CD8-positive, alpha-beta memory T cell (primary cell): ENCODE measurements at places on chromosomes 5 and 9. TPM values are rescaled to one million over a fixed set of nuclear protein-coding genes. Genes with fewer than 3 reads are reported as not detected.

DNA sequence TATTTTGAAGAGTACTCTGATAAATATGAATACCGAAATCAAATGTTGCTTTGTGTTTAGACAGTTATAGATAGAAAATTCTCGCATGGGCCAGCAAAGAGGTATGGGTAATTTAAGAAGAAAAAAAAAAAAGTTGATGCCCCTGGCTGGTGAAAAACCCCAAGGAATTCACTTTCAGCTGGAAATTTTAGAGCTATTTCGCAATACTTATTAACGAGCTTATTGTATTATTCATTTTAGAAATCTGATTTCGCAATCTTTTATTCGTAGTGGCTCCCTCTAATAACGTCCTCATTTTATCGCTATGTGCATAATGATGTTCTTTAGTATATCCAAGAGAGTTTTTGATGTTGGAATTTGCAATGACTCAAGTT is 18.5 kb upstream of the FER start:
- no peak for DNase-seq

GRCh38 chr5:120910629-120911028 is 446.5 kb downstream of the PRR16 start:
- no peak for DNase-seq

DNA sequence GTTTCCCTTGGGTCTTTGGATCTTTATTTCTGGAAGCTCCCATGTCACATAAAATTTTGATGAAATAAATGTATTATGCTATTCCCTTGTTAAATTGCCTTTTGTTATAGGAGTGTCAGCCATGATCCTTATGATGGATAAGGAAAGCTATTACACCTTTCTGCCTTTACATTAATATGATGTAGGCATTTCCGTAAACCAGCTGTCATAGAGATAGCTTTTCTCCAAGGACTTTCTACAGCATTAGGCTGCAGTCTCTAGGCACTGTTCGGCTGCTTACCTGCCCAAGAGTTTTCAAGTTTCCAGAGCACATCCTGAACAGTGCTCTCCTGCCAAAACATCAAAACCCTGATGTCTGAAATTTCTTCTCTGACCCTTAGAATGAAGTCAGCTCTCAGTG is 87.4 kb downstream of the HAPLN1 start:
- DNase-seq: no peak

The LAMC3 gene
- 0.04 TPM for total RNA-seq

DNA sequence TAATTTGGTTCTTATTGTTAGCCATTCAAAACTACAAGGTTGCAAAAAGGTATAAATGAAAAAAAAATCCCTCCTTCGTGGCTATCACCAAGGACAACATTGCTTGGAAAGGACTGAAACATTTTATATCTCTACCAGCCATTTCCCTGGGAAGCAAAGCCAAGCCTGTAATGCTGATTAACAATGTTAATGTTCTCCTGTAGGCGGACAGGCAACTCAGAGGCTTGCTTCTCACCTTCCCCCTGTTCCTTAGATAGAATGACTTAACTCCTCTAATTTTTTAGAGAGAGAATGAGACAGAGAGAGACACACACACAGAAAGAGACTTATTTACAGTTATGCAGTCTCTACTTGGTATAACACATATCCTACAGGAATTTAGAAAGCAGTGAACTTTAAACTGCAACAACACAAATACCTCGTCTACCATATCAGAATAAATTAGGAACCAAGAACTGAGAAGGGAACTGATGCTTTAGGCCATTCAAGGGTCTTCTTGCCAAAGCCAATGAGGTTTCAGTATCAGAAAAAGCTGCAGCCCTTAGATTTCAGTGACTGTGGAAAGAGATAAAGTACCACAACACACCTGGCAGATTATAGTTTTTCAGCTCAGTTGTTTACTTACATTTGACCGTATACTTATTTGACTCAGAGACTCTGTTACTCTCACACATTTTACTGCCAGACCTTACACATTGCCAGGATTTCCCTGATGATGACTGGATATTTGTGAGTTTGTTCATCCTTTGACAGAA is 20.9 kb upstream of the MAN2A1 start:
- no peak for DNase-seq

GRCh38 chr9:93154293-93154903 is 20.3 kb upstream of the NINJ1 start:
- DNase-seq: peak; percentile 37

DNA sequence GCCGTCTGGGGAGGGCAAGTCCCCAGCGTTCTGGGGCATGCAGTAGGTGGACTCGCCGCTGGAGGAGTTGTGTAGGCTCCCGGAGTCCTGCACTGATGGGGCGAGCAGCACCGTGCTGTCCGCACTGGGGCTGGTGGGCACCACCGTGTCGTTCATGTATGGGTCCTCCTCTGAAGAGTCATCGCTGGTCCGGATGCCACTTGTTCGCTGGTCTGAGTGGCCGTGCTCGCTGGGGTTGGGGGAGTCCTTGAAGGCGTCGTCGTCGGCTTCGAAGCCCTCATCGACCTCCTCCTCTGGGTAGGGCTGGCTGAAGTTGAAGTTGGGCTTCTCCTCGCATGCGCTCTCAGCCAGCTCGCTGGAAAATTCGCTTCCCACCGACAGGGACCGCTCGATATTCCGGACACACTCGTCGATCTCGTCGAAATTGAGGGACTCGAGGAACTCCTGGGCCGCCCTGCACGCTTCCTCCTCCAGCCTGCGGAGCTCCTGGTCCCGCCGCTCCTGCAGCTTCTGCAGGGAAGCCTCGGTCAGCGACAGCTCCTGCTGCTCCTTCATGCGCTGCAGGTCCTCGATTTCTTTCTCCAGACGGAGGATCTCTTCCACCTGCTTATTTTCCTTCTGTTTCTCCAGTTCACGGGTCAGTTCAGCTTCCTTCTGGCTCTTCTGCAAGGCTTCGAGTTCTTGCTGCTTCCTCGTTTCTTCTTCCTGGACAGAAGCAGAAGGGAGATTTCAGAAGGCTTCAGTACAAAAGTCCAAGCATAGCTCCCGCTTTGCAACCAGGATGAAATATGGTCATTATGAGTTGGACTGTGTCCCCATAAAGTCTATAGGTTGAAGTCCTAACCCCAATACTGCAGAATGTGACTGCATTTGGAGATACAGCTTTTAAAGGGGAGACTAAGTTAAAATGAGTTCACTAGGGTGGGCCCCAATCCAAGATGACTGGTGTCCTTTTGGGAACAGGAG is 84.6 kb upstream of the RETREG1 start:
- DNase-seq: no peak

DNA sequence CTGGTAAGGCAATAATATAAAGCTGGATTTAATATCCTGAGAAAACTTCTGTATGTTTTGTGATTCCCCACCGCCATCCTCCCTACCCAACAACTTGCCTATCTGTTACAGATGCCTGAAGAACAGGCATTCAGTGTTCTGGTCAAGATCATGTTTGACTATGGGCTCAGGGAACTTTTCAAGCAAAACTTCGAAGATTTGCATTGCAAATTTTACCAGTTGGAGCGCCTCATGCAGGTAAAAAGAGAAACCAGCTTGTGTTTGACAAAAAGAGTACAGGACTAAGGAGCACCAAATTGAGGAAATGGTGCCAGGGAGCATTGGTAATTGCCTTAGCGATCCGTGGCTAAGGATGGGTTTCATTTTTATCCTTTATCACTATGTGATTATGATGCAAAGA is 40.0 kb downstream of the GPR21 start:
- DNase-seq: no peak

DNA sequence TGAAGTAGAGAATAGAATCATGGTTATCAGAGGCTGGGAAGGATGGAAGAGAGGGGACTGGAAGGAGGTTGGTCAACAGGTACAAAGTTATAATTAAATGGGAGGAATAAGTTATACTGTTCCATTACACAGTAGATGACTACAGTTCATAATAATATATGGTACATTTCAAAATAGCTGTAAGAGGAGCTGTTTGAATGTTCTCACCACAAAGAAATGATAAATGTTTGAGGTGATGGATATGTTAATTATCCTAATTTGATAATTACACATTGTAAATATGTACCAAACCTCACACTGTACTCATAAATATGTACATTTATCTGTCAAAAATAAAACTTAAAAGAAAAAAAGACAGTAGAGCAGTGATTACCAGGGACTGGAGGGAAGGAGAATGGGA is 12.9 kb upstream of the PLAC8L1 start:
- no peak for DNase-seq

The PPP3R2 gene
- total RNA-seq: not detected

The TPPP gene
- total RNA-seq: 0.37 TPM

GRCh38 chr5:130720355-130720754 is 444.7 kb downstream of the HINT1 start:
- no peak for DNase-seq

- peak; percentile 21 for DNase-seq
These were observed 47.1 kb upstream of the POU4F3 start for GRCh38 chr5:146291421-146292074.

DNA sequence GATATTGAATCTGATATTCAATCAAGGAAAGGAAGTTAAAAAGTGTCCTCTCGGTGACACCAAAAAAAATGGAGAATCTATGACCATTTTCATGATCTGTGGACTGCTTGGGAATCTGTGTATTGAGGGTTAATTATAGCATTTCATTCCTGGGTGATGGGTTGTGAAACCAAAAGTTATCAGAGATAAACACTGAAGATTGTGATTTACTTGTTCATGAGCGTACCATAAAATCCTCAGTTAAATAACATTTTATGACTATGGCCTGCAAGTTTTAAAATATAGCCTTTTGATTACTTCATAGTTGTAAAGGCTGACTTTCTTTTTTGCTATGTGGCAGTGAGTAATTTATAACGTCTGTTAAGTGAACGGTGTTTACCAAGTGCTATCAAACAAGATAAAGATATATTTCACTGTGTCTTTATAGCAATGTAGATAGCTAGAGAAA is 267.9 kb upstream of the SEMA6A start:
- DNase-seq: no peak

DNA sequence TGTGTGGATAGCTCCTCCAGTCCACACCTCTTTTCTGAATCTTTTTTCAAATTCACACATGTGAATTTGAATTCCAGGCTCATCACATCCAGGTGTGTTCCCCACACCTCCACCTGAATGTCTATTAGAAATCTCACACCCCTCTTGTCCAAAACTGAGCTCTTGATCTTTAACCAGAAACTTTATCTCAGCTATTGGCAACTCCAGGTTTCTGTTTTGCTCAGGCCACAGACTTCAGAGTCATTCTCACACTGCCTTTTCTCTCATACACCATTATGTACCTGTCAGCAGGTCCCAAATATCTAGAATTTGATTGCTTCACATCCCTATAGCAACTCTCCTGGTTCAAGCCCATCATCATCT is 11.6 kb downstream of the NIPSNAP3B start:
- no peak for DNase-seq

GRCh38 chr5:33675958-33676464 is 215.8 kb downstream of the ADAMTS12 start:
- DNase-seq: no peak

DNA sequence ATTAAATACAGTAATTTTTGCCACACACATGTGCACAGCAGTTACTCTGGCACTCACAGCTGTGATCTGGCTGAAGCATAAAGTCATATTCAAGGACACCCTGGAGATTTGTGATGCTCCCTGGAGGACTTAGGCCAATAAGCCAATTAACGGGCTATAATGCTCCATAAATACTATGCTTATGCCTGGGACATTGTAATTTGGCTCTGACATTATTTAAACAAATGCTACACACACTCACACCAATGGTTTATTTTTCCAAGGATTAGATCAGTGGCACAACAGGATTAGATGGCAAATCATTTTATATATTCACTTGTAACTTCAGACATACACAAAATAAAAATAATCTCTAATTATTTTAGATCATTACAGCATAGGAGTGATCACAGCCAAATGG is 111.2 kb downstream of the LMNB1 start:
- DNase-seq: no peak

GRCh38 chr9:100670719-100671118 is 92.8 kb downstream of the CAVIN4 start:
- DNase-seq: no peak

DNA sequence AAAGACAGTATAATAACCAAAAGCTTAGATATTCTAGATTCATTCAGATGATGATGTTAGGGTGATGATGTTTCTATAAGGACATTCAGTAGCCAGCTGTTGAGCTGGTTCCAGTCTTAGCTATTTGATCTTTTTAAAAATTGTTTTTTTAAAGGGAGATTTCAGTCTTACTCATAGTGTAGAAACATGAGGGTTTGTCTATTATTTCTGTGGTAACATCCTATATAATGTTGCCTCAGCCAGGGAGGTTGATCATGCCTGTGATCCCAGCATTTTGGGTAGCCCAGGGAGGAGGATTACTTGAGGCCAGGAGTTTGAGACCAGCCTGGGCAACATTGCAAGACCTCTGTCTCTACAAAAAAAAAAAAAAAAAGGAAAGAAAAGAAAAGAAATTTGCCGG is 167.8 kb downstream of the DOCK2 start:
- DNase-seq: no peak

GRCh38 chr5:53302529-53302928 is 177.9 kb upstream of the FST start:
- DNase-seq: no peak

The C1QTNF3 gene
- total RNA-seq: 1.4 TPM

The DMRT3 gene
- not detected for total RNA-seq

DNA sequence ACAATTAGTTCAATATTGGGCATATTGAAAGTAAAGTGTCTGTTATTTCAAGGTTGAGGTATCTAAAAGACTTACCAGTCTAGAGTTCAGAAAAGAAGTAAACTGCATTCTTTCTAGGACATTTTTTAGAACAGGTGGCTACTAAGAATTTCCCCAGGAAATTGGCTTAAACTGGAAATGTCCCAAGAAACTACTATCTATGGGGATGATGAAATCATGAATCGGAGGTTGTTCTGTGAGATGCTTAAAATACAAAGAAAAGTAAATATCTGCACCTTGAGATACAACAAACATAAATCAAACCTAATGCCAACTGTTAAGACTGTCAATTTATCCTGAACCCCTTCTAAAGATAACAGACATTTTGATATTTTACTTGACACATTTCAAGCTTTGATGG is 226.5 kb upstream of the NREP start:
- no peak for DNase-seq

The ENTPD2 gene
- total RNA-seq: not detected

DNA sequence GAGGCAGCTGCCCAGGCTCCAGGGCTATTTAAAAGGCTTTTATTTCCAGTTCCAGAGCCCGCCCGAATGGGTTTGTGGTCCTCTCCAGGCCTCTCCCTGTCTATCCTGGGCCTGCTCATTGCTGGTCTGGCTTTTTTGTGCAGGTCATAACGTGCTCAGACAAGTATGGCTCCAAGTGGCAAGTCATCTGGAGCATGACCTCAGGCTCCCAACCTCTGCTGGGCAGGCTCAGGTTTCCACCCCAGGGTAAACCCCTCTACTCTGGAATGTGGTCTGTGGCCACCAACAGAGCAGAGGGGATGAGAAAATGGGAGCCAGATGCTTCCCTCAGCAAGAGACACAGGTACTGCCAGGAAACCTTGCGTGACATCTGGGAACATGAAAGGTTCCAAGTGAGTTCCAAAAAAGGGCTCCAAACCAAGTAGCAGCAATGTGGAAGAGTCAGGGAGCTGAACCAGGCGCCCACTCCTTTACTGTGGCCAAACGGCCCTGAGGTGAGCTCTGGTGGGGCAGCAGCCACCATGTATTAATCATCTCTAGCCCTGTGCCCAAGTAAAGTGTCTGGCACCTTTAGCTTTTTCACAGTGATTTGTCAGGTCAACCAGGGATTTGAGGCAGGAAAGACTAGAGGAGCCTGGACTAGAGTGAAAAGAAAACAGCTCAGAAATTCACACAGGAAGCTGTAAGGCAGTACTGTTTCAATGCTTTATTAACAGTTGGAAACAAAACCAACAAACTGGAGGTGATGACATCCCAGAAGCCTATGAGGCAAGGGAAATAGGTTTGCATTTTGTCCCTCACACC is 25.7 kb downstream of the PCDHGC5 start:
- DNase-seq: no peak
